ENCODE measurements at places on chromosomes 5 and 9.

DNA sequence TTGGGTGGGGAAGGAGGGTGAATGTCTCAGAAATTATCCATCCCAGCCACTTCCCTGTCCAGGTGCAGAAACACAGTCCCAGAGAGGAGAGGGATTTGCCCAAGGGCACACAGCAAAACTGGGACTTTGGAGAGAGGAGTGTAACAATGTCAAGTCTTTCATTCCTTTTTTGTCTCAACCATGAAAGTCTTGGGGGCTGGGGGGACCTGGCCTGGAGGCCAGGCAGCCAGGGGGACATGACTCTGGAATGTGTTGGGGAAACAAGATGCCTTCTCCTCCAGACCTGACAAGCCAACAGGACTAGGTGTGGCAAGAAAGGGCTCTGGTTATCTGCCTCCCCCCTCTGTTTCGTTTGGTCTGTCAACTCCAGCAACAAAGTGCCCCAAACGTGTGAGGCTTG, 13.9 kb upstream of the HAND1 start:
- no peak for DNase-seq

- DNase-seq: no peak
Observed at GRCh38 chr9:135677641-135678168, 14.6 kb downstream of the LCN9 start.

GRCh38 chr5:56056875-56057274, 62.1 kb upstream of the IL6ST start:
- DNase-seq: no peak

DNA sequence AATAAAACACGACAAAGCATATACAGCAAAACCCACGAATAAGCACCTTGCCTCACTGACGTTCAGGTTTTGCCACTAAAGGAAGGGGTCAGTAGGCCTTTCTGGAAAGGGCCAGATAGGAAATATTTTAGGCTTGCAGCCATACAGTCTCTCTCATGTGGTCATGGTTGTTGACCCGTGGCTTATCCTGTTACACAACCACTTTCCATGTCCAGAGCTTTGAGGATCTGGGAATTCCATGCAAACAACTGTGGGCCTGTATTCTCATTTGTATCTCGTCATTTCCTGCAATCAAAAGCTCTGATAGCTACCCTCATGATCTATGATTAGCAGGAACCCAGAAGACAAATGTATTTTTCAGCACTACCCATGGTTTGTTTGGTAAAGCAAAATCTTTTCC, 108.3 kb downstream of the DRD1 start:
- no peak for DNase-seq

- peak; percentile 10 for DNase-seq
Observed at GRCh38 chr5:157106630-157107461, 2.0 kb downstream of the HAVCR2 start.

- no peak for DNase-seq
Observed at GRCh38 chr5:129077433-129078075, 17.0 kb upstream of the ISOC1 start.

DNA sequence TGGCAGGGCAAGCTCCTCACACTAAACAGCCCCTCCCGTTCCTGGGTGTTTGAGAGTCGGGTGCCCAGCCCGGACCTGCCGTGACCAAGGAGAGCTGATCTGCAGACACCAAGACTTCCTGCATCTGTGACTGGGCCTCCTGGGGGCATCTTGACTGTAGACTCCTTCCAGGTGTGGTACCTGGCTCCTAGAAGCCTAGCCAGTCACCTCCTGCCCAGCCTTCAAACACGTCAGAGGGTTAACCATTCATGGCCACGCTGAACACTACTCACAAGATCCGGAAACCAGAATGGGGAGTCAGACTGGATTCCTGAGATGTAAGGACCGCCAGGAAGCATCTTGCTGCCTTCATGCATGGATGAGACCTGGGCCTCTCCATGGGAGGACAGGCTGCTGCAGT, 3.7 kb upstream of the LCN2 start:
- no peak for DNase-seq

GRCh38 chr5:1013238-1013947, 4.8 kb downstream of the NKD2 start:
- no peak for DNase-seq

DNA sequence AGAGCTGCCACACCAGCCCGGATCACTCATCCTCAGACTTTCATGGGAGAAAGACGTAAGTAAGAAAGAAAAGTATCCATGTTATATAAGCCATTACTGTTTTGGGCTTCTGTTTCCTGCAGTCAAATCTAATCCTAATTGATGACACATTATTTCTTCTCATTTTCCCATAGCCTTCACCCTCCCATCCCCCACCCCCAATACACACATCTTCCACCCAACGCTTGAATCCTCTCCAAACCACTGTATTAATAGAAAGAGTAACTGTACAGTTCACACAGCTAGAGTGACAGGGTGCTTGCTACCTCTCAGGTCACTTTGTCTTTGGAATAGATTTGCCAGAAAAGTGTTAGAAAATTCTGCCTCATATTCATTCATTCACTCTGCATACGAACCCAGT, 69.3 kb upstream of the IL17B start:
- DNase-seq: no peak

- DNase-seq: no peak
Observed at GRCh38 chr5:110165366-110165765, 475.6 kb downstream of the MAN2A1 start.

DNA sequence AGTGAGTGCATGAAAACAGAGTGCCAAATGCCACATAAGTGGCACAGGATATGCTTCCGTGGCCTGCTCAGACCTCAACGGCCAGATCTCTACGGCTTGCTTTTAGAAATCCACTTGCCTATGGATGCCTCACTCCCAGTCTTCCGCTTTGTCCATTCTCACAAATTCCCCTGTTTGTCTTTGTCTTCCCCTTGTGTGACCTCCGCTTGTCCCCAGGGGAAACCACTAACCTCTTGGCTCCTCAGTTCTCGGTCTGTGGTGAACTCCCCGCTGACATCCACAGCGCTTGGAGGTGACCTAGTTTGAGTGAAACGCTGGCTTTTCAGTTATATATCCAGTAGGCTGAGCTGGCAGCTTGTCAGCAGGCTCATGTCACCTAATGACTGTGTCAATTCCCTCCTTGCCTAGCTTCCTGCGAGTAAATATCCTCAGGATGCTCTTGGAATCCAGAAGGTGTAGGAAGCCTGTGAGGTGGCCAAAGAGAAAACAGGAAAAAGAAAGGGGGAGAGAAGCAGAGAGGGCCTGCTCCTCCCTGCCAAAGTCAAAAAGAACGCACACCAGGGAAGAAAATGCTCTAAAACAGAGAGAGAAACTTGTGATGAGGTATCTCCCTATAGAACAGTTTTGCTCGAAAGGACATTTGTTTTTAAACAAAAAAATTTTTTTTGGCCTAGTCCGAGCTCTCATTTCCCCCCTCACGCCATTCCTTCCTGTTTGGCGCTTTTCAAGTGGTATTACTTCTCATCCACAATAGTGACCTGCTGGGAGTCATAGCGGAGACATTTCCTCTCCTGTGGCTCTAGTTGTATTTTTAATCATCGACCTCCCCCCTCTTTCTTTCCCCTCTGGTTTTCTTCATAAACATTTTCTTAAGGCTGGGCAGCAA, 101.6 kb upstream of the SPRY4 start:
- no peak for DNase-seq

DNA sequence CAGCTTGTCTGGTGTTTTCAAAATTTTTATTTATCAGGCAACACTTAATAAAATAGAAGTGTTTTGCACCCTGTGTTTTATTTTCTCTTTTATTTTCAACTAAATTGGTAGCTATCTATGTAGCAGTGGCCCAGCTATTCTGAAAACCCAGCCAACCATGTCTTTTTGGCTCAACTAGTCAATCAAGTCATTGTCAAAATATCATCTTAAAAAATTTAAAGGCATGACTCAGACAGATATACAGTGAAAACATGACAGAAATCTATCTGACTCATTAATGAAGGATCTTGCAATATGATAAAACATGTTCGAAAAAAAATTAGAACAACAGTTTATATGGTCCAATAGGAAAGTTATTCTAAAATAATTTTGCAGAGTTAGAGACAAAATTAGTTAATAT, 75.1 kb downstream of the HSD17B4 start:
- no peak for DNase-seq

DNA sequence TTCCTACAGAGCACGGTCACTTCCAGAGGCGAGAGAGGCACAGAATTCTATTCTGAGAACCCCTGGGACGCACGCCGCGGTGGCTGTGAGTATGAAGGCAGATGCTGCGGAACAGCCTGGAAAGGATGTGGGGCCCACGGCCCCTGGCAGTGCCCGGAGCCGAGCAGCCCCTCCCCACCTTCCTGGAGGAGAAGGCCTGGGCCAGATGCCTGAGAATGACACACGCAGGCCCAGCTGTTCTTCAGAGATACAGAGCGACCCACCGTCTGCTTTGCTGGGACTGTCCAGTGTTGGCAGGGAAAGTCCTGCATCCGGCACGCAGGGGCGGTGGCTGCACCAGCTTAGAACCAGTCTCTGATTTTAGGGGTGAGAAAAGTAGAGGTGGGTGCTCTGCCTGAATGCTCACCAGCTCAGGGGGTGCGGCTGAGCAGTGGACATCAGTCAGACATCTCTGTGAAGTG, 116.7 kb upstream of the LPCAT1 start:
- no peak for DNase-seq

DNA sequence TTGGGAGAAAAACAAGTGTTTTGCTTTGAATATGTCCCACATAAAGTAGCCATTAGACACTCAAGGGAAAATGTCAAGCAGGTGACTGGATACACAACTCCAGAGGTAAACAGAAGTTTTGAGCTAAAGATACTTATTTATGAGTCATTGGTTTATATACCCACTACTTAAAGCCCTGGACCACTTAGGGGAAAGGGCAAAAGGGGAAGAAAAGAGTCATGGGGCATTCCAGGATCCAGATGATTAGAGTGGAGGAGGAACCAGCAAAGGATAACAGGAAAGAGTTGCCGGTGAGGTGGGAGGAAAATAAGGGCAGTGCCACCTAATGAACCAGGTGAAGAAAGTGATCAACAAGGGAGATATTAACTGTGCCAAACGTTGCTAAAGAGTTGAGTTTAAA, 254.2 kb upstream of the NR4A3 start:
- DNase-seq: no peak

DNA sequence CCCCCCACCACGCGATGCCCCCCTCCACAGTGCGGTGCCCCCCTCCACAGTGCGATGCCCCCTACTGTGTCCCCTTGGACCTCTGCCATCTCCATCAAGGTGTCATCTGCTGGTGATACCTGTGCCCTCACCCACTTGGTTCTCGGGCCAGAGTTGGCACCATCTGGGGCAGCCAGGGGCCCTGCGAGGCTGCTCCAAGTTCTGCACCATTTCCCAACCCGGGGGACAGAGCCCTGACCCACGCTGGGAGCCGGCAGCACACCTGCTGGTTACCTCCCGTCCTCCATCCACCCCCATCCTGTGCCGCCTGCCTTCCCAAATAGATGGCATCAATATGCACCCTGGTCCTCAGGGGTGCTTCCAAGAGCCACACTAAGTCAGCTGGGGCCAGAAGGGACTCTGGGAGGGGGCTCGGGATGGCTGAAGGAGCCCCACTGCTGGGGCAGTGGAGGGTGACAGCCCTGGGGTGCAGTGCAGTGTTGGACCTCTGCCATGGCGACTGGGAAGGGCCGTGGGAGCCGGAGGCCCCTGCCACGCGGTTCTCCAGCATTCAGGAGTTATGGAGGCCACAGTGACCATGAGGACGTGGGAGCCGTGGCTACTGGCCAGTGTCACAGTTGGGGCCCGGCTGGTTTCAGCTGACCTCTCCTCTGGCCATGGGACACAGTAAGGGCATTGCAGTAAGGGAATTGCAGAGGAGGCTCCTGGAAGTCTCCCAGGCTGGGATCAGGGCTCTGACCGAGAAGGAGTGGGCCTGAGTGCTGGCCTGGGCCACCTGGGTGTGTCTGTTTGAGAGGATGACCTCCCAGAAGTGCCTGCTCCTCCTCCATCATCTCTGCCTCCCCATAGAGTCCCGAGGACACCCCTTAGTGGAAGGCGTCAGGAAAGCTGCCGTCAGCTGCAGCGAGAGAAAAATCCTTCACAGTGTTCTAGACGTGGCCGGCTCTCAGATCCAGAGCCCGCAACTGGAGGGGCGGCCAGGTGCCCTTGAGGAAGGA, 44.2 kb upstream of the NOTCH1 start:
- DNase-seq: no peak

DNA sequence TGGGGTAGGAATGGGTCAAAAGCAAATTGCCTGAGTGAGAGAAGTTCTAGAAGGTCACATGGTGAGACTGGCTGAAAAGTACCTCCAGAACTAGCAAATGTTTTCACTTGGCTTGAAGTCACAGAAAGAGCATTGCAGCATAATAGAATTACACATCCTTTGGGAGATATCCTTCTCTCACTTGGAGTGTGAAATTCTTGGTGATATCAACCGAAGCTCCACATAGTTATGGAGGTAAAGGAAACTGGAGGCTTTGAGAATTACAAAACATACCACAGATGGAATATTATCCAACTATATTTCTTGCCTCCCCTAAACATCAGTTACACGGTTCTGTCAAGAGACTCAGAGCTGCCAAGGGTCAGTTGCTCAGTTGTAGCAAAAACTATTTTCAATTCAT, 182.4 kb downstream of the SEMA5A start:
- DNase-seq: no peak

DNA sequence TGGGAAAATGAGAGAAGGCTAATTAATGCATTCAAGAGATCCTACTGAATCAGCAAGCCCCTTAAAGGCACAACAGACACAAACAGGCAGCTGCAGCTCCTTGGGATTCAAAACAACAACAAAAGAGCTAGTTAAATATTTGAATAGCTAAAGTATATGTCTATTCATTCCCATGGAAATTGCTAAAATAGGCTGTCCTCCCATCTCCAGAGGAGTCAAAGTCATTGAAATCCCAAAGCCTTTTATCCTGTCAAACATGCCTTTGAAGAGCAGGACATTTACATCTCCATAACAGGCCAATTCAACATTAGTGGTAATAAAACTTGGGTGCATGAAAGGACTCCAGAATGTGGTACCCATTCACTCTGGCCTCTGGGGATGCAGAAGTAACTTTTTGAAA, 177.4 kb downstream of the NTRK2 start:
- DNase-seq: no peak

DNA sequence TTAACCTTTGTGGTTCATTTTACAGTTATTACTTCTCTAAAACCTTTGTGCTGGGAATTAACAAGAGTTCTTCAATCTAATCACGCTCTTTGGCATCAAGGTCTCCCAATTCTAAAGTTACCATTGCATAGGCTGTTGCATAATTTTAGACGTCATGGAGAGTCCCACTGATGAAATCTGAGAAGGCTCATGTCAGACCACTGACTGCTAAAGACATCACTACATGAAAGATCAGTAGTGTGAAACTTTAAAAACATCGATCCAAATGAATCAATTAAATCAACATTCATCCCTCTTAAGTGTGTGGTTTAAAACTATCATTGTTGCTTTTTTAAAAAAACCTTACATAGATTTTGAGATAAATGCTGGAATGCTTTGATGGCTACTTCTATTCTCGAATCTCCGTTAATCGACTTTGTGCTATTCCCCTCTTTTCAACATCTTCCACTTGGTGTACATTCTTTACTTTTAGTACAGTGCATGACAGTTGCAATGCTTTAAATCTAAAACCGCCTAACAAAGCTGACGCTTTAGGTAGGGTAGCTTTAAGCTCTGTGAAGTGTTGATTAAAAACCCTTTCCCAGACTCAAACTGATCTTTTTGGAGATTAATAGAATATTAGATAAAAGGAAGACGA, 33.6 kb downstream of the NR2F1 start:
- DNase-seq: no peak

GRCh38 chr5:160152901-160153300, 33.7 kb upstream of the PWWP2A start:
- no peak for DNase-seq
